Glutamatergic neuron (in vitro differentiated cells): ENCODE measurements at places on chromosomes 4 and X. TPM values are rescaled to one million over a fixed set of nuclear protein-coding genes. Genes with fewer than 3 reads are reported as not detected.
A peak's percentile ranks its signal among the peaks of the same experiment; 100 is the strongest.

GRCh38 chrX:41889317-41890025 is 33.9 kb downstream of the CASK start:
- peaks cover 6% of the 10 kb centered on the region for H3K4me1 ChIP-seq
- no peaks in the 10 kb centered on the region for H3K27me3 ChIP-seq
- DNase-seq, result no peak
- H3K4me3 ChIP-seq, result no peak overlapping the region
- H3K27ac ChIP-seq, result no peak overlapping the region

DNA sequence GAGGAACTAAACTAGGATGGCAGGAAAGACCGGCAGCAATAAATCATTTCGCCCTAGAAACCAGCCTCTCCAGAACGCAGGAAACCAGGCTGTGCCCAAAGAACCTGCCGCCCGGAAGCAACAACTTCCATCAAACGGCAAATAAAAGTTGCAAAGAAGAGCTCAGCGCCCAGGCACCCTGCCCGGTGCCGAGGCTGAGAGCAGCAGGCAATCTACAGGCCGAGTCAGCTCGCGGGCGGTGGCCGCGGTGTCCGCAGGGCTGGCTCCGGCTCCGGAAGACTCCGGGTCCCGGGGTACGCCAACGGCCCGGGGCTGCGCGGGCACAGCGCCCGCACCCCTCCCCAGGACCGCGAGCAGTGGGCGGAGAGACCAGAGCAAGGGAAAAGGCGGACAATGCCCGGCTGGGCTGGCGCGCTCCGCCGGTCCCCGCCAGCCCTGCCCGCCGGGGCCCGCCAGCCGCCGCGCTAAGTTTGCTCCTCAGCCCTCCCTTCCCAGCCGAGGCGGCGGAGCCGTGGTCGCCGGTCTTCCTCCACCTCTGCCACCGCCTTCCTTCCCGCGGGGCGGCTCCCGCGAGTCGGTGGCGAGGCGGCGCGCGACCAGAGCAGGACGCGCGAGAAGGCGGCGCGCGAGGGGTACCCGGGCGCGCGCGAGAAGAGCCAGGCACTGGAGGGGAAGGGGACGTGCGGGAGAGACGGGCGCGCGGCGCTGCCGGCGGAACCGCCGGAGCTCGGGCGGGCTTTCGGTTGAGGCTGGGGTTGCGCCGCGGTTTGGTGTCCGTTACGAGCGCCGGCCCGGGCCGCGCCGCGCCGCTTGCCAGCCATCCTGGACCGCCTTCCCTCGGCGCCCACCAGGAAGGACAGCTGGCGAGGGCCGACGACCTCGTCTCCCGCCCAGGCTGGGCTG is 733 bp downstream of the FRYL start:
- peak overlapping the region; percentile 99 for H3K27ac ChIP-seq
- peak; percentile 69 for DNase-seq
- H3K27me3 ChIP-seq, result peaks cover 21% of the 10 kb centered on the region
- H3K36me3 ChIP-seq, result no peaks in the 10 kb centered on the region
- H3K4me3 ChIP-seq, result peak overlapping the region; percentile 99

DNA sequence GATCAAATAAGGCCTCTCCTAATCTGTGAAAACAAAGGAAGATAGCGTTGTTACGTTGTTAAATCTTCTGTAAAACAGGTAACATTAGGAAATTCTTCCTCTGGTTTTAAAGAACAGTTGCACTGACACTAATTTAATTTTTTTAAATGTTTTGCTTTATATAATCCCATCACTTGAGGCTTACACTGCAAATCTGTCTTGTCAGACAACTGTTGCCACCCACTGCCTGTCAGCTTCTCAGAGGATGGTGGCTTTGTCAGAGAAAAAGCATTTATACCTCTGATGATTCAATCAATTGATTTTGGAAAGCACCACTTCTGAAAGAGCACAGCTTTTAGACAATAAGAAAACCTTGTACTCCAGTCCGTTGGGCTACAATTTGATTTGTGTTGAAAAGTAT is 799.1 kb downstream of the FSTL5 start:
- no peaks in the 10 kb centered on the region for H3K36me3 ChIP-seq
- H3K4me1 ChIP-seq, result peaks cover 2% of the 10 kb centered on the region
- H3K27ac ChIP-seq, result no peak overlapping the region
- no peak for DNase-seq

The FRMPD4 gene
- total RNA-seq, result 6.2 TPM

DNA sequence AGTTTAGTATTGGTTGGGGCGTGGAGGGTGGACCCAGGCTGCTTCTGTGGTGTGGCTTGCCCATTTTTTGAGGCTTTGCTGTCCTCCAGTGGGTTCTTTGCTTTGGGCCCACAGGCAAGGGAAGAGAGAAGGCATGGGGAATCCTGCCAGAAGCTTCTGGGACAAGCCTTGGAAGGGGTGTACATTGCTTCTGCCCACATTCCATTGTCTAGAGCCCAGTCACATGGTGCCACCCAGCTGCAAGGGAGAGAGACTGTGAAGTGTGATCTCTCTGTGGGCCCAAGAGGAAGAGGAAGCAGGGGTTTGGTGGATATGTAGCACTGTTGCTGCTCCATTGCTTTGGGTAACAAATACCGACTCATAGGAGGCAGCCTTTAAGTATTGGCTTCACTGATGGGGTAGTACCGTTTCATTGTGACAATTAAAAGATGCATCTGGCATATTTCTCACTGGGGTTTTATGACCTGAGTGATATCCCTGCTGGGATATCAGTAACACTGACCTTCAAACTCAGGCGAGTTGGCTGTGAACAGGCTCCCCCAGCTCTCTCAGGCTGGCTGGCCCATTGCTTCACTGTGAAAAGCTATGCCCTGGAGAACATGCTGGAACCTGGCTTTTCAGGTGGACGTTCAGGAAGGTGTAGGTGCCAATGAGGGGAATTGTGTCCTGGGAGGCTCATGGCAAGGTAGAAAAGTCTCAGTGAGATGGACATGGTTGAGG is 85.9 kb downstream of the CLDN34 start:
- no peaks in the 10 kb centered on the region for H3K36me3 ChIP-seq
- no peak overlapping the region for H3K4me3 ChIP-seq
- DNase-seq, result no peak
- H3K27me3 ChIP-seq, result no peaks in the 10 kb centered on the region

DNA sequence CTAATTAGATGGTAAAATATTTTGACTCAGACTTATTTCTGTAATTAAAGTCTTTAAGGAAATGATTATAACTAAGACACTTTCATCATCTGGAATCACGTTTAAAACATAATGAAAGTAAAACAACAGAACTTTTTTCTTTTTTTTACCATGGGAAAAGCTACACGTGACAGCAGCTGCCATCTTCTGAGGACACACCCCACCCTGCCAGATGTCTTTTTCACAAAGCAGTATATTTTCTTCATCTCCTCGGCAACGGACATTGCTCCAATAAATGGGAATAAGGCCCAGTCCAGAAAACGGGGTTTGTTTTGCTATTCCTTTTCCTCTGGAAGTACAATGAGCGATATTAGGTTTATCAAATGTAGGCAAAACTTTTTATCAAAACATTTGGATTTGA is 17.5 kb downstream of the PRSS12 start:
- H3K27me3 ChIP-seq, result peaks cover 5% of the 10 kb centered on the region
- H3K36me3 ChIP-seq, result no peaks in the 10 kb centered on the region
- peak overlapping the region; percentile 93 for H3K27ac ChIP-seq
- peak overlapping the region; percentile 69 for H3K4me3 ChIP-seq
- no peak for DNase-seq
- peaks cover 37% of the 10 kb centered on the region for H3K4me1 ChIP-seq

GRCh38 chr4:143294310-143294709 is 42.4 kb upstream of the GAB1 start:
- H3K36me3 ChIP-seq, result no peaks in the 10 kb centered on the region
- no peak overlapping the region for H3K27ac ChIP-seq
- H3K4me1 ChIP-seq, result peaks cover 6% of the 10 kb centered on the region
- H3K4me3 ChIP-seq, result no peak overlapping the region

- no peaks in the 10 kb centered on the region for H3K27me3 ChIP-seq
- no peak for DNase-seq
- H3K27ac ChIP-seq, result no peak overlapping the region
- no peak overlapping the region for H3K4me3 ChIP-seq
- H3K4me1 ChIP-seq, result peaks cover 4% of the 10 kb centered on the region
- peaks cover 7% of the 10 kb centered on the region for H3K36me3 ChIP-seq
Measured at GRCh38 chr4:182655340-182655739, 261.8 kb downstream of the DCTD start.

GRCh38 chr4:15148691-15149090 is 146.4 kb downstream of the CPEB2 start:
- H3K4me3 ChIP-seq, result no peak overlapping the region
- no peaks in the 10 kb centered on the region for H3K27me3 ChIP-seq
- no peak overlapping the region for H3K27ac ChIP-seq

- no peaks in the 10 kb centered on the region for H3K36me3 ChIP-seq
- no peaks in the 10 kb centered on the region for H3K27me3 ChIP-seq
- peak; percentile 41 for DNase-seq
- peak within 1 kb of the TSS; percentile 78 for H3K27ac ChIP-seq
- H3K4me1 ChIP-seq, result peaks cover 20% of the 10 kb centered on the region
Measured at GRCh38 chrX:110795645-110796406, at the start of gene CHRDL1. CHRDL1 (minus strand) TSS chrX:110795817; CDS start chrX:110792181, 3,636 bp downstream.

GRCh38 chr4:87849612-87850011 is 16.8 kb downstream of the MEPE start:
- H3K27ac ChIP-seq, result no peak overlapping the region
- H3K4me1 ChIP-seq, result no peaks in the 10 kb centered on the region
- no peaks in the 10 kb centered on the region for H3K36me3 ChIP-seq
- no peaks in the 10 kb centered on the region for H3K27me3 ChIP-seq
- DNase-seq, result no peak

GRCh38 chr4:107444-108429 is 16.6 kb upstream of the ZNF718 start:
- DNase-seq, result peak; percentile 57
- peaks cover 24% of the 10 kb centered on the region for H3K27me3 ChIP-seq
- H3K36me3 ChIP-seq, result peaks cover 48% of the 10 kb centered on the region
- H3K4me3 ChIP-seq, result peak overlapping the region; percentile 72
- H3K27ac ChIP-seq, result peak overlapping the region; percentile 49
- peaks cover 5% of the 10 kb centered on the region for H3K4me1 ChIP-seq
